ENCODE measurements at places on chromosomes 16 and 17.

GRCh38 chr17:74780443-74781238 lies 4.5 kb upstream of the NAT9 start:
- peak; percentile 10 for DNase-seq

DNA sequence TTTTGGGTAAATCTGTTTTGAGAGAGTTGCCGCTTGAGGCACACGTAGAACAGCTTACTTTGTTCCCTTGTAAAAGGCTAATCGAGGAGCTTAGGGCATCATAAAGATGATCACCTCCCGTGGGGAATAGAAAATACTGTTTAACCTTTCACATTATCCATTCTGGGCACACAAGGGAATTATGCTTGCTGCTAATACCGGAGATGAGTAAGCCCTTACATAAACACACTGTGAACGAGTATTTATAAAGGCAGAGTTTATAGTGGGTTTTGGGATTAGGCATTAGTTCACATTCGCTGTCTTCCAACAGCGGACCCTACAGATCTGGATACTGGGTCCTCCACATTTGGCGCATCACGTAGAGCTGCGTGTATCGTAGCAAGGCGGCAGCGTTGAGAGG lies 51.2 kb upstream of the CNTNAP4 start:
- no peak for DNase-seq

DNA sequence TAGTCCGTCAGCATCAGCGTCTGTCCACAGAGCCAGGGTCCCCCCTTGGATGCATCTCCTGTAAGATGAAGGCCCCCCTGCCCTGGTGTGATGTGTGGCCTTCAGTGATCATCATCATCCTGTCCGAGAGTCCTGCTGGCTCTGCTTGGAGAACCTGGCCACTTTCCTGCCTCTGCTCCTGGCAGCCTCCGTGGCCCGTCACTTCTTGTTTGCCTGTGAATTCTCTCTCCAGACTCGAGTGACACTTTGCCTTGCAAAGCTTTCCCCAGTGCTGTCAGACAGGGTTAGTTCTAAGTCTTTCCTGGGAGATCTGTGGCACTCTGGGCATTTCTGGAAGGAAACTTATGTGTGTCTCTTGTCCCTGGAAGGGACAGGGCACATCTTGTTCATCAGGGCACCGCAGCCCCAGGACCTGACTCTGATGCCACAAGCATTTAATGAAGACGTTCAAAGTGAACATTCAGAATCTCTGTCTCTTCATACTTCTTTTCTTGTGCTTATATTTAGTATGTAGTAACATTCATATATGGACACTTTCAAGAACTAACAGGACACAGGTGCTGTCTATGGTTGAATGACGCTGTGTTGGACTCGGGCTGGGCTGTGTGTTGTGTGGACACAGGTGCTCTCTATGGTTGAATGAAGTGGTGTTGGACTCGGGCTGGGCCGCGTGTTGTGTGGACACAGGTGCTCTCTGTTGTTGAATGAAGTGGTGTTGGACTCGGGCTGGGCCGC lies 68.5 kb downstream of the RPTOR start:
- DNase-seq: no peak

GRCh38 chr16:4382795-4383357 lies 11.2 kb downstream of the VASN start:
- DNase-seq: no peak

- no peak for DNase-seq
Observed at GRCh38 chr17:46839211-46839610, 12.2 kb upstream of the WNT9B start.

GRCh38 chr16:19196871-19197270 lies 28.8 kb downstream of the SYT17 start:
- no peak for DNase-seq

- no peak for DNase-seq
Observed at GRCh38 chr17:48483471-48484131, 47.2 kb downstream of the HOXB1 start.

- no peak for DNase-seq
Observed at GRCh38 chr17:42289611-42290181, 1.4 kb downstream of the STAT5A start.

DNA sequence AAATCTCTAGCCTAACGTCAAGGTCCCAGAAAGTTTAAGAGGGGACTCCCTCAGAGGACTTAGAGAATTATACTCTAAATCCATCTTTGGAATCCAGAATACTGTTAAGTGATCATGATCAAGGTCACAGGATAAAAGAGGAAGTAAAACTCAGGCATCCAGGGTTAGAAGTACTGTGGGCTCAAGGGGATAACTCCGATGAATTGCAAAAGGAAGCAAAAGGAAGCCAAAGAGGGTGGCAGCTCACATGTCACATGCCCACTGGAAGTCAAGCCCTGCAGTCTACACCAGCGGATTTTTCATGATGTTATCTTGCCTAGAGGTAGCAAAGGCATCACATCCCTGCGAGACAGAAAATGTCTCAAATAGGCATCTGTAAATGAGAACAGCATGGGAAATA lies 3.8 kb downstream of the ZNF821 start:
- DNase-seq: no peak

- DNase-seq: no peak
Observed at GRCh38 chr16:60905811-60906210, 1130.4 kb downstream of the CDH8 start.

- no peak for DNase-seq
Observed at GRCh38 chr16:89491238-89491869, 993 bp upstream of the ANKRD11 start.

DNA sequence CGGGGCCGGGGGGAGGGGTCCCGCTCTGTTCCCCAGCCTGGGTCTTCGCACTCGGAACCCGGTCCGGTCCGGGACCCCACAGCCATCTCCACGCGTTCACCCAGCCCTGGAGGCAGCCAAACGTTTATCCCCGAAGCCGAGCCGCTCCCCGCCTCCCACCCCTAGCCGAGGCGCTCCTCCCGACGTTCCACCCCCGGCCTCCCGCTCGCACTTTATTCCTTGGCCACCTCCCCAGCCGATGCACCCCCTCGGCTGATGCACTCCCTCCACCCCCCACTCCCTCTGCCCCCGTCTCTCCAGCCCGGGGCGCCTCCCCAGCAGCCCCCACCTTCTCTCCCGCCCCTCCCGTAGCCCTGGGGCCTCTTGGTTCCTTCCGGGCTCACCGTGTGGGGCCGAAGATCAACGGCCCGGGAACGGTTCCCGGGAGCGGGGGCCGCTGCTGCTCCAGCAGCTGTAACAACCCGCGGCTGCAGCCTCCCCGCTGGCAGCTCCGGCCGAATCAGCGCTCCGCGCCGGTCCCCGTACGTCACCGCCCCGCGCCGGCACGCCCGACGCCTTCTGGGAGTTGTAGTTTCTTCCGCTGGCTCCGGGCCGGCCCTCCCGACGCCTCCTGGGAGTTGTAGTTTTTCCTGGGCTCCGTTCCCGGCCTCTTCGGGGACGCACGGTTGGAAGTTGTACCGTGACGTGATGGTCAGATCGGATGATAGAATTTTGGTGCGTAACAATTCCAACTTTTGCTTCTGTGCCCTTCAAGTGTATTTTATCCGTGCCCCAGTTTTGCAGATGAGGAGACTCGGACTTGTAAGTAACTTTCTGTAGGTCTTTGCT lies at the start of the genes LRRC3C and ORMDL3:
Gene LRRC3C (plus strand): TSS at position 632 of the 828 bp plus-strand sequence. CDS start 13,792 bp downstream, outside the sequence.
Gene ORMDL3 (minus strand): TSS at position 501 of the 828 bp plus-strand sequence. CDS start 3,398 bp downstream, outside the sequence.
- DNase-seq: peak; percentile 93

GRCh38 chr17:6700948-6701307 lies 12.2 kb downstream of the SLC13A5 start:
- DNase-seq: no peak

DNA sequence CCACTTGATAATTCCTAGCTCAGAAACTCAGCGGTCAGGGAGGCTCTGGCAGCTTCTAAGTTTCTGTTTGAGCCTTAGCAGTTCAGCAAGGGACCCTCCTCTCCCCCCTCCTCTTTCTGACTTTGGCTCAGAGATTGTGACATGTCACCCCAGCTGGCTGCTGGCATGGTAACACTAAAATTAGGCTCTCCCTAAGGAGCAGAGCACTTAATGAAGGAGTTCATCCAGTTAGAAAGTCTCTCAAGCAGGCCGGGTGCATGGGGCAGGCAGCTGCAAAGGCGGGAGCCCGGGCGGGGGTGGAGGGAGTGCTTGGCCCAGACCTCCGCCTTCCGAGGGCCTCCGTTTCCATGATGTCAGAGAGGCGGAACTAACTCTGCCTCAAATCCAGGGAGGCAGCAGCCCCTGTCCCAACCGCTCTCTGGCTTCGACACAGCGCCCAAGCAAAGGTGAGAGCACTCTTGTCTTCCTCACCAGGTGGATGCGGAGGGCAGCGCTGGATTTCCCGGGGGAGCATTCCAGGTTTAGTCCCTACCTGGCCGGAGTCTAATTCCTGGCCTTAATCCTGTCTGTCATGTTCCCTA lies 128.0 kb upstream of the PLCG2 start:
- no peak for DNase-seq

- DNase-seq: no peak
Observed at GRCh38 chr16:64185954-64186353, 935.9 kb downstream of the CDH11 start.

GRCh38 chr17:44083250-44083849 lies 12.8 kb downstream of the G6PC3 start:
- peak; percentile 15 for DNase-seq

GRCh38 chr17:55452139-55452790 lies 30.6 kb upstream of the MMD start:
- no peak for DNase-seq

- peak; percentile 12 for DNase-seq
Observed at GRCh38 chr16:88437367-88437964, 15.6 kb upstream of the ZFPM1 start.

DNA sequence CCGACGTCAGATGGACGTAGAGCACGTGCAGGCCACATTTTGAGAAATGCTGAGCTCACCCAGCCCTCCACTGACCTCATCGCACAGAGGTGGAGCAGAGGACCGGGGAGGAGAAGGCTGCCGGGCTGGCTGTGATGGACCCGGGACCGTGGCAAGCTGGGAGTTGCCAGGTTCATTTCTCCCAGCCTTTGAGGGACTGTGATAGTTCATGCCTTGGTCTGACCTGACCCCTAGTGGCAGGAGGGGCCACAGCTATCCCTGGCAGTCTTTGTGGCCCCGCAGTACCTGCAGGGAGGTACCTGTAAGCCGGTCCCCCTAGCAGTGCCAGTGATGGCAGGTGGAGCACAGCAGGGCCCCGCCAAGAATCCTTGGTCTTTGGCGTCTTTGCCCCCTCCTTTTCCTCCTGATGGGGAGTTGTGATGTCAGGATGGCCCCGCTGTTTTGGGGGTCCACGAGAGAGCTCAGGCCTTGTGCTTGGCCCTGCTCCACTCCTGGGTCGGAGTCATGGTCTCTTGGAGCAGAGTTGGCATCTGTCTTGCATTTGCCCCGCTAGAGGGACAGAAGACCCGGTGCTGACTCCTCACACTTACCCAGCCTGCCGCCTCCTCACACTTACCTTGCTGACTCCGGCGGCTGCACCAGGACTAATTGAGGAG lies 50.4 kb downstream of the OR1D5 start:
- peak; percentile 68 for DNase-seq

- no peak for DNase-seq
Observed at GRCh38 chr16:53061256-53061655, 6.5 kb downstream of the CHD9 start.

DNA sequence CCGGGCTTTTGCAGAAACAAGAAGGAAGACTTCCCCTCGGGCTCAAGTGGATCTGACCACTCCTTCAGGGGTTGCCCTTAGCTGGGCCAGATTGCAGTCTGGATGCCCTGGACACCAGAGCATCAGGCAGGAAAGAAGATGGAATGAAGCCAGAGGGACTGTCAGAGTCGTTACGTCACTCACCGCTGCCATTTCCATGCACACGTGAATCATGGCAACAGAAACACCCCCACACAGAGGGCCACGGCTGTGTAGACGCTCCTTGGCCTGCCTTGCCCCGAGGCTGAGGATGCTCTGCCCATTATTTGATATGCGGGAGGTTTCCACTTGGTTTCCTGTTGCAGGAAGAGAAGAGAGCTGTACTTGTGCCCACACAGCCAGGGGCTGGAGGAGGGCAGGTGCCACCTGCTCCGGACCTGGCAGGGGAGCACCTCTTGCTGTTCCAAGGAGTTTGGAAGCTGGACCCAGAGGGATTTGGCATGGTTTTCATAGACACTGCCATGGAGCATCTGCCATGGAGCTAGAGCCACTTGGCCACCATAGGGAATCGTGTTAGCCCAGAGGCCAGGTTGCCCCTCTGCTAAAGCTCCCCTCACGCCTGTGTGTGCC lies 29.4 kb downstream of the RBFOX3 start:
- no peak for DNase-seq

- DNase-seq: peak; percentile 76
Observed at GRCh38 chr17:49031965-49032928, 35.1 kb downstream of the IGF2BP1 start.

GRCh38 chr16:3999479-4000325 lies 116.5 kb downstream of the ADCY9 start:
- DNase-seq: no peak

- DNase-seq: no peak
Observed at GRCh38 chr16:11395949-11396240, 50.6 kb downstream of the RMI2 start.

GRCh38 chr17:41666708-41667279 lies 21.9 kb upstream of the EIF1 start:
- peak; percentile 58 for DNase-seq

- DNase-seq: no peak
Observed at GRCh38 chr17:77755410-77755963, 203.0 kb upstream of the TNRC6C start.

DNA sequence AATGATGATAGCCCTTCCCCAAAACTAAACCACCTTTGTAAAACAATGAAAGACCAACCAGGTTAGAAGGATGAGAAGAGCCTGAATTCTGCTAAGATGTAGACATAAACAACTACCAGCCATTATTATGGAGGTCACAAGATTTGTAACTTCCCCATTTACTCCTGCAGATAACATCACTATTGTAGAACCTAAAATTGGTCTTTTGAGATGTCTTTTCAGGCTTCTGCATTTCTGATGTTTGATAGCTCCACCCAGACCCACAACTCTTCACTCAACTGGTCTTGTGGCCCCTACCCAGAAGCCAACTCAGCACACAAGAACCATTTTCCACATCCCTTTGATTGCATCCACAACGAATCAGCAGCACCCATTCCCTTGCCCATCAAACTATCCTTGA lies 100.8 kb downstream of the TMEM132E start:
- no peak for DNase-seq

DNA sequence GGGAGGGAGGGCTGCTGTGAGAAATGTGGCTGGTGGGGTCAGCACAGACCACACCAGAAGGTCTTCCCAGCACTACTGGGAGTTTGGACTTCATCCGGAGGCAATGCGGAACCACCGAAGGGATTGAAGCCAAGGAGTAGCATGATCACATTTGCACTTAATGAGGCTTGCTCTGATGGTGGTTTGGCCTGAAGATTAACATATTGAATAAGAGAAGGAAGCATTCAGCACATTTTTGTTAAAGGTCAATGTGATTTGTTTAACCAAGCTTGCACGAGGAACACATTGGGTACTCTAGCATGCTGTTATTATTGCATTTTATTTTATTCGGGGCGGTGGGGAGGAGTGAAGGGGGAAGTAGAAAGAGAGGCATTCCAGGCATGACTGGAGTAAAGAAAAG lies 378.6 kb downstream of the UTP18 start:
- DNase-seq: no peak

- no peak for DNase-seq
Observed at GRCh38 chr16:22633280-22633679, 122.6 kb downstream of the NPIPB5 start.

- DNase-seq: no peak
Observed at GRCh38 chr17:40553694-40554534, 11.4 kb downstream of the CCR7 start.

Data from NCI-H526 (cell line).